GM23338 (cell line): ENCODE measurements at places on chromosomes 2 and 18. TPM values are rescaled to one million over a fixed set of nuclear protein-coding genes. Genes with fewer than 3 reads are reported as not detected.

The CFAP53 gene
- not detected in 2 replicates for total RNA-seq

The RND3 gene
- total RNA-seq = 55.3 and 55.7 TPM in 2 replicates

The SLC4A3 gene
- total RNA-seq = 5.6 and 6.8 TPM in 2 replicates

The GTF2A1L gene
- 0.94 and 2.8 TPM in 2 replicates for total RNA-seq

The PLEKHB2 gene
- total RNA-seq = 95.5 and 99.2 TPM in 2 replicates

The CDK5R2 gene
- total RNA-seq = 0.43 and 0.56 TPM in 2 replicates

The SULT6B1 gene
- not detected in 2 replicates for total RNA-seq

GRCh38 chr2:232977438-232977971 is 35.6 kb downstream of the NGEF start:
- no peaks in the 10 kb centered on the region for H3K36me3 ChIP-seq
- no peak overlapping the region for H3K4me3 ChIP-seq
- no peak overlapping the region for H3K27ac ChIP-seq
- peaks cover 4% of the 10 kb centered on the region for H3K4me1 ChIP-seq
- DNase-seq = no peak

DNA sequence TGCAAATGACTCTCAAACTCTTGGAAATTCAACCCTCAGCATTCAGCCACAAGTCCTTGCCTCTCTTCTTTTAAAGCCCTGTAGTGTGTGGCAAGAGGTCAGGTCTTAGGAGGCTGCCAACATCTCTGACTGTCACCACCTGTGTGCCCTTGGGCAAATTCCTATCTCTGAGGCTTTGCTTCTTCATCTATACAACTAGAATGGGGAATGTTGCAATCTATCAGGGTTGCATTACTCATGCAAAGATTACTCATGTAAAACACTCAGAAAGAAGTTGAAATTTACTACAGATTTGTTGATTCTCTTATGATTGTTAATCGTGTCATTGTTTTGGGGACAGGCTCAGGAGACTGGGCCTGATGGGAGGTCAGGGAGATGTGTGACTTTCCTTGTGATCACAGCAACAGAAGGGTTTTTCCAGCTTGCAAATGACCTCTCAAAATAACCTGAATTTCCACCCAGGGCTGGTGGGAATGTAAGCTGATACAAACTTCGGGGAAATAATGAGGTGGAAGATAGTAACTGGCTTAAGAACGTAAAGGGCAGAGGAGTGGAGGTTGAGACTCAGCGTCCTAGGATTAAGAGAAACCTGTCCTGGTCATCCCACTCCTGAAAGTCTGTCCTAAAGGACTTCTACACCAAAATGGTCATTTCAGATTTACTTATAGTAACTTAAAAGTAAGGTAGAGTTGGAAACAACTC is 32.1 kb upstream of the SIGLEC15 start:
- no peak overlapping the region for H3K4me3 ChIP-seq
- peak; percentile 2 for DNase-seq
- no peaks in the 10 kb centered on the region for H3K27me3 ChIP-seq
- no peak overlapping the region for H3K27ac ChIP-seq

DNA sequence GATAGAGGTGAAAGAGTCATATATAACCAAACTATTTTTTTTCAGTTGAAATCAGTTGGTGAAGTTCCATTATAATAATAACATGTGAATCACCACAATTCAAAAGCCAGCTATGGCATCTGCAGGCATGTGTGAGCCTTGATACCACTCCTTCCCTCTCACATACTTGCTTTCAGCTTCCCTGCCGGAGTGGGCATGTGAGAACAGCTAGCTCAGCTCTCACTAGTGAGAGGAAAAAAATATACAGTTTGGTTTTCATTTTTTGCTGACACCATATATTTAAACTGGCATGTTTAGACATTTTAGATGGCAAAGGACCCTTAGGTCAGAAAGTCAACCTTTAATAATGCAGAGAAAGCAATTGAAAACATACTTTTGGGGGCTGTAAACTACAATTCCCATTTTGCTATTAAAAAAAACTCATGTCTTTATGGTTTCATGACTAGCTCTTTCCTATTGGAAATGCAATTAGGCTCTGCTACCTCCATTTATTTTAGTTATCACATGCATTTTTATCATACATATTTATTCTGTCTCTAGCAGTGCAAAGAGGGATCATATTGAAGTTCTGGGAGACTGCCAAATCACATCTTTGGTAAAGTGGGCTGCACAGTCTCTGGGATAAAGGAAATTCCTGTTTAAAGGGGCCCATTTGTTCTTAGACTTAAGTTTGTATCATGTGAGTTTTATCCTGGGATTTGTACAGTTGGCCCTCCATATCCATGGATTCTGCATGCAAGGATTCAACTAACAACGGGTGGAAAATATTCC is 33.2 kb upstream of the SLC40A1 start:
- H3K27me3 ChIP-seq = no peaks in the 10 kb centered on the region
- H3K4me1 ChIP-seq = no peaks in the 10 kb centered on the region
- H3K36me3 ChIP-seq = no peaks in the 10 kb centered on the region
- no peak overlapping the region for H3K4me3 ChIP-seq
- H3K27ac ChIP-seq = no peak overlapping the region

- peaks cover 61% of the 10 kb centered on the region for H3K27me3 ChIP-seq
- H3K27ac ChIP-seq = no peak overlapping the region
- H3K4me1 ChIP-seq = peaks cover 7% of the 10 kb centered on the region; the same call in 1 of the 2 replicates
- DNase-seq = no peak
- H3K4me3 ChIP-seq = peak overlapping the region; percentile 89; the same call in 1 of the 2 replicates
These were observed 1.7 kb downstream of the SLC1A4 start for GRCh38 chr2:64990876-64991275.

DNA sequence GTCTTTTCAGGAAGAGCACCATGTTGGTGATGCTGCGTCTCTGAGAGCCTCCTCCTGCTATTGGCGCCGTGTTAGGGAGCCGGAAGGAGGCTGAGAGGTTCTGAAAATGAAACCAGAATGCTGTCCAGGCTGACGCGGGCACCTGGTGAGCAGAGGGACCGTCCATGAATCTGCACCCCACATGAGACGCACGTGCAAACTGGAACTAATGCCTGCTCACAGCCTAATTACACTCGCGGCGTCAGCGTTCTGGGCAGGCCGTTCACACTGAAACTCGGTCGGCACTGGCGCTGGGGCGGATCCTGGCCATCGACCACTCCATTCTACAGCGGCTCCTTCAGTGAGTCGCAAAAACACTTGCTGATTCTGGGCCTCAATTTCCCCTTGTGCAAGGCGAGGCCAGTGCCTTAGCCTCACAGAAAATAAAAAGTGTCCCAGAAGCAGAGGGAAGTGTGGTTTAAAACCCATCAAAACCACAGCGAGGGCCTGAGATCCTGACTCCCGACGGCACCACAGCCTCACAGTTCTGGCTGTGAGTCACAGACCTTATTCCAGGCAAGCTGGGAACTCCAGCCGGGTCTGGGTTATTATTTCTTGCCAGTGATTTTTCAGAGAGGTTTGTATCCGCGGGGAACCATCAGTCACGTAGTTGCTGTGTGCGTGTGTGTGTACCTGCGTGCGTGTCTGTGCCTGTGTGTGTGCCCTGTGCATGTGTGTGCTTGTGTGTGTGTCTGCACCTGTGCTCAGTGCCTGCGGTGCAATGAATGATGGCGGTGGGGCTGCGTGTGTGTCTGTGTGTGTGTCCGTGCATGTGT is 49.1 kb upstream of the CTDP1 start:
- no peaks in the 10 kb centered on the region for H3K36me3 ChIP-seq
- no peak overlapping the region for H3K27ac ChIP-seq
- DNase-seq = no peak
- no peaks in the 10 kb centered on the region for H3K27me3 ChIP-seq
- no peak overlapping the region for H3K4me3 ChIP-seq

GRCh38 chr2:220393711-220394110 is 766.3 kb downstream of the SLC4A3 start:
- DNase-seq = no peak
- no peak overlapping the region for H3K27ac ChIP-seq
- H3K27me3 ChIP-seq = no peaks in the 10 kb centered on the region
- no peaks in the 10 kb centered on the region for H3K4me1 ChIP-seq

- no peak for DNase-seq
- H3K4me1 ChIP-seq = peaks cover 14% of the 10 kb centered on the region
- no peaks in the 10 kb centered on the region for H3K36me3 ChIP-seq
- no peak overlapping the region for H3K27ac ChIP-seq
- no peaks in the 10 kb centered on the region for H3K27me3 ChIP-seq
- no peak overlapping the region for H3K4me3 ChIP-seq
These were observed 176.1 kb upstream of the SPRED2 start for GRCh38 chr2:65608466-65608865.

- no peaks in the 10 kb centered on the region for H3K27me3 ChIP-seq
- no peak overlapping the region for H3K27ac ChIP-seq
- no peaks in the 10 kb centered on the region; the same call in 1 of the 2 replicates for H3K4me1 ChIP-seq
- H3K4me3 ChIP-seq = no peak overlapping the region
- no peaks in the 10 kb centered on the region for H3K36me3 ChIP-seq
These were observed 32.3 kb downstream of the ADI1 start for GRCh38 chr2:3487028-3487425.

GRCh38 chr18:47531717-47532116 is 280.3 kb upstream of the SKOR2 start:
- H3K27me3 ChIP-seq = no peaks in the 10 kb centered on the region
- DNase-seq = peak; percentile 66
- no peaks in the 10 kb centered on the region for H3K4me1 ChIP-seq
- no peaks in the 10 kb centered on the region for H3K36me3 ChIP-seq

- H3K4me1 ChIP-seq = no peaks in the 10 kb centered on the region
- DNase-seq = no peak
- no peaks in the 10 kb centered on the region for H3K36me3 ChIP-seq
- no peak overlapping the region for H3K27ac ChIP-seq
- H3K27me3 ChIP-seq = peaks cover 6% of the 10 kb centered on the region; the same call in 1 of the 2 replicates
These were observed 55.2 kb upstream of the MAPRE2 start for GRCh38 chr18:34985963-34986362.

- peaks cover 30% of the 10 kb centered on the region for H3K4me1 ChIP-seq
- H3K4me3 ChIP-seq = peak overlapping the region; percentile 86
- H3K27me3 ChIP-seq = peaks cover 35% of the 10 kb centered on the region
- H3K27ac ChIP-seq = no peak overlapping the region
These were observed 504 bp downstream of the ASAP2 start for GRCh38 chr2:9206991-9207640.

GRCh38 chr2:105375001-105375561 is 23.8 kb downstream of the FHL2 start:
- H3K4me1 ChIP-seq = no peaks in the 10 kb centered on the region
- DNase-seq = no peak
- H3K27me3 ChIP-seq = no peaks in the 10 kb centered on the region
- no peak overlapping the region for H3K4me3 ChIP-seq
- H3K36me3 ChIP-seq = no peaks in the 10 kb centered on the region
- no peak overlapping the region for H3K27ac ChIP-seq

DNA sequence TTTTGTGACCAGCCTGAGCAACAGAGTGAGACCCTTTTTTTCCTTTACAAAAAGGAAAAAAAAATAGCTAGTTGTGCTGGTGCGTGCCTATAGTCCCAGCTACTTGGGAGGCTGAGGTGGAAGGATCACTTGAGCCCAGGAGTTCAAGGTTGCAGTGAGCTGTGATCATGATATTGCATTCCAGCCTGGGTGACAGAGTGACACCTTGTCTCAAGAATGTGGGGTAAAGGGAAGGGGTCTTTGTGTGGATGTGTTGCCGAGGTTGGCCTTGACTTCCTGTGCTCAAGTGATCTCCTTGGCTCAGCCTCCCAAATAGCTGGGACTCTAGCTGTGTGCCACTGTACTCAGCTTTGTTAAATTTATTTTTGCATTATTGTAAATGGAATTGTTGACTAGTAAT is 120.6 kb downstream of the ZNF407 start:
- H3K4me3 ChIP-seq = no peak overlapping the region
- no peaks in the 10 kb centered on the region for H3K27me3 ChIP-seq
- H3K4me1 ChIP-seq = no peaks in the 10 kb centered on the region

DNA sequence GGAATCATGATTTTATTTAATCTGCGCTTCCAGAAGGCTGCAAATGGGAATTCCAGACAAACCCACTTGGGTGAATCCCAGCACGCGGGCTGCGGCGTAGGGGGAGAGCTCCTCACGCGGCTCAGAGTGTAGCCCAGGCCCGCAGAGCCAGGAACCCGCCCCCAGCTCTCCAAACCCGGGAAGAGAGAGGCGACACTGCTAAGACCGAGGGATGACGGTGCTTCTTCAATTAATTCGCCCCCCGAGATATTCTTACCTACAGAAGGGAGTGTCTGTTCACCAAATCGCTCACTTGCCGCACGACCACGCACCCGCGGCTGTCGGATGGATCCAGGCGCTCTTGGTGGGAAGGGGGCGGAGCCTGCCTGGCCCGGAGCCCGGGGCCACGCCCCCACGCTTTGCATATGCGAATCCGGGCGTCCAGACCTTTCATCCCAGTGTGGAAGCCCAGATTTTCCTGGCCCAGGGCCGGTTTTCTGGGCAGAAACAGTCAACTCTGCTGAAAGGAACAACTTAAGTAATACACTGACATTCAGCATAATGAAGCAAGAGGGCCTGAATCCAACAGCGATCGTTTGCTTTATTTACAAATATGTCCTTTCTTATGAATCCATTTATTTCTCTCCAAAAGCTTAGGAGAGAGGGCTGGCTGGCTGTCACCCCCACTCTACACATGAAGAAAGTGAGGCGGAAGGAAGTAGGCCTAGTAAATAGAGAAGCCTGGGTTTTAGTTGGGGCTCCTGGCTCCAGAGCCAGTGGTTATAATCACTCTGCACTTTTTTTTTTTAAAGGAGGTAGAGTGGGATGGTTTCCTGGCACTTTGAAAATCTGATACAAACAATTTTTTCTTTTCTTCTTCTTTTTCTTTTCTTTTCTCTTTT is at the start of gene SLC19A3:
TSS of gene SLC19A3 (minus strand) at position 342 of the 881 bp plus-strand sequence. CDS start 15,710 bp downstream, outside the sequence.
- no peaks in the 10 kb centered on the region for H3K36me3 ChIP-seq
- H3K4me1 ChIP-seq = peaks cover 24% of the 10 kb centered on the region
- DNase-seq = peak; percentile 95
- no peaks in the 10 kb centered on the region for H3K27me3 ChIP-seq

DNA sequence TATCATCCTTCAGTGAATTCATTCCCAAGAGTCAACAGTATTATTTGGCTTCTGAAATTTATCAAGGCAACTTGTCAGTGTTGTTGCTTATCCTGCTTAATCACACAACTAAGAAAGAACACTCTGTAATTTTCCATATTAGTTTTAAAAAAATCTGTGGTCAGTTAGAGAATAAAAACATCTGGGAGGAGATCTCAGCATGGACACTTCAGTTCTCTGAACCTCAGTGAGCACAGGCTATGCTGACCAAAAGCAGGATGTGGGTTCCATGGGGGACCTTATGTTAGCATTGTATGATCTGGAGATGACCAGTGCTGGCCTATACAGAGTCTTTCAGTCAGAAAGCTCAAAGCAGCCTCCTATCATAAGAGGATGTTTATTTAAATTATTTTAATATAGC is 79.1 kb upstream of the KLHL14 start:
- peaks cover 7% of the 10 kb centered on the region; the same call in 1 of the 2 replicates for H3K4me1 ChIP-seq
- H3K27ac ChIP-seq = no peak overlapping the region
- H3K4me3 ChIP-seq = no peak overlapping the region
- H3K27me3 ChIP-seq = no peaks in the 10 kb centered on the region

DNA sequence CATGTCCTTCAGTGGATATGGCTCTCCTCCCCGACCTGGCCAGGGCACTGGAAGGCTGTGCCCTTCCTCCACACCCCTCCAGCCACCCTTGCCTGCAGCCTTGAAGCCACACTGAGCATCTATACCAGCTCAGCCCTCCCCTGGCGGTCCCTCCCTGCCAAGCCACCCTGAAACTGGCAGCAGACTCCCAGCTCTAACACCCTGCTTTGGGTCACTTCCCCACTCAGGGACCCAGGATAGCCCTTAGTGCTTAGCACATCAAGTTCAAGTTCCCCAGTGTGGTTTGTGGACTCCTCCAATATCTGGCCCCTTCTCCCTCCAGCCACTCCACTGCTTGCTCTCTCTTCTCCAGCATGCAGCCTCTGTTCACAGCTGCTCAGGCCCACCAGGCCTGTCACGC is 89.4 kb downstream of the TNS1 start:
- no peaks in the 10 kb centered on the region for H3K27me3 ChIP-seq
- no peaks in the 10 kb centered on the region for H3K36me3 ChIP-seq
- H3K4me1 ChIP-seq = peaks cover 24% of the 10 kb centered on the region
- H3K4me3 ChIP-seq = no peak overlapping the region
- DNase-seq = no peak

GRCh38 chr2:60353863-60354262 is 199.6 kb downstream of the BCL11A start:
- H3K36me3 ChIP-seq = no peaks in the 10 kb centered on the region
- no peak overlapping the region for H3K4me3 ChIP-seq
- H3K27ac ChIP-seq = no peak overlapping the region
- H3K27me3 ChIP-seq = no peaks in the 10 kb centered on the region
- H3K4me1 ChIP-seq = no peaks in the 10 kb centered on the region
